ENCODE measurements at places on chromosomes 3 and 15.

DNA sequence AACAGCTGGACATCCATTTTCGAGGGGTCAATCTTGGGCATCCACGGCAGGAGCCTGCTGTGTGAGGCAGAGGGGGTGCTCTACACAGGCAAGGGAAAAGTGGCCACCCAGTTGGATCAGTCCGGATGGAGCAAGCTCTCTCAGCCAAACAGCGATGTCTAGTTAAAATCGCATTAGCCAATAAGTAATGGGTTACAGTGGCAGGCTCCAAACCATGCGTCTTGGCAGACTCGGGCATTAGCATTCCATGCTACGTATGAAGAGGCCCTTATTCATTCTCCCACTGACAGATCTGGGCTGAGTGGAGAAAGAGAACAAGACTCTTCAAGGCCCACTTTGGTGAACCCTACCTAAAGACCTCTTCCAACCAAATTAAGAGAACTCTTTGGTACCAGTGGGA, 49.3 kb downstream of the CCNB2 start:
- no peak for DNase-seq

DNA sequence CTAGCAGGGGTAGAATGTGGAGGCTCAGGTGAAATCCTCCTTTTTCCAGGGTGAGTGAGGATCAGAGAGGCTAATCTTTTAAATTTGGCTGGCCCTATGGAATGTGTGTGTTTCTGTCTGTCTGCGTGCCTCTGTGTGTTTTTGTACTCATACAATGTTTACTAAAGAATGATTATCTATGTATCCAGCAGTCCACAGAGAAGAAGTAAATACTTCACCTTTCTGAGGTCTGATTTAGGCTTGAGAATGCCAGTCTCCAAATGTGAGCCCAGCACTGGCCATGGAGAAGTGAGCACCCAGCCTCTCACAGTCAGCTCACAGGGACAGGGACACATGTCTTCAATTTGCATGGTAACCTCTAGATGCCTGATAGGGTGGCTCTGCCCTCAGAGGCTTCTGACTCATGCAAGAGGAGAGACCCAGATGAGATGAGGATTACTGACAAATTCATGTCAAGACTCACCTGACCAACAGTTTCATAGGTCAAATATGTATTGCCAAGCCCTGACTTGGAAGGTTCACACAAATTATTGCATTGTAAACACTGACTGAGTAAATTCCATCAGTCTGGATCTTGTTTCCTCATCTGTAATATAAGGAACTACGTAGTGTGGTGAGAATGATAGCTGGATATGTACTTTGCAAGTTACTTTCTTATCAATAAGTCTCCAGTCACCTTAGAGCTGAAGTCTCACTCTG, 31.0 kb downstream of the ENTPD3 start:
- no peak for DNase-seq

DNA sequence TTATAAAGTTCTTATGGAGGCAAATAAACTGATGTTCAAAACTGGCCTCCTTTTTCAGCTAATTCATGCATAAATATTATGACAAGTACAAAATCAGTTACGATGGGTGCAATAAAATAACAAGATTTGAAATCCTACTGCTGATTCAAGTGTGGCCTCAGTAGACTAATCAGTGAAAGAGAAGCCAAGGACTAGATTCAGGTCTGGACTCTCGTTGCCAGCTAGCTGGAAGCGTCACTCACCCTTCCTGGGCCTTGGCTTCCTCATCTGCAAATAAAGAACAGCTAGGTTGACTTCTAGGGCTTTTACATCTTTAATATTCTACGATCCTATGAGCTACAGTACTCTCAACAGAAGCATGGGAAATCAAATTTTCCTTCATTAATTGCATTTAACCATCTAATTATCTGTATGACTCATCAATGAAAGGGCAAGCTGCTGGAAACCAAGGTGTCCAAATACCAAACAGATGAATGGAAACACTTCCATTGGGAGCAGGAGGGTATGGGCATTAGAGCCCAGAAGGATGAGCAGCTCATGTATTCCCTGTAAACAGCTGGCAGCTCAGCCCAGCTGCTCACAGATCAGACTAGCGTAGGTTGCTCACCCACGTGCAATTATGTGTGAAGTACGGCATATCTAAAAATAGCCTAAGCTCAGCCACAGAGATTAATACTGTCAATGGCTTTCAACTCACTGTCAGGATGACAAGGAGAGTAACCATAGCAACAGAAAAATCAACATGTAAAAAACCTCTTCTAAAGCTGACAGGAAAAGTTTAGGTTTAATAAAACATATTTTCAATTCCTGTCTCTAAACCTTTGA, 294.8 kb downstream of the PLCL2 start:
- DNase-seq: no peak

DNA sequence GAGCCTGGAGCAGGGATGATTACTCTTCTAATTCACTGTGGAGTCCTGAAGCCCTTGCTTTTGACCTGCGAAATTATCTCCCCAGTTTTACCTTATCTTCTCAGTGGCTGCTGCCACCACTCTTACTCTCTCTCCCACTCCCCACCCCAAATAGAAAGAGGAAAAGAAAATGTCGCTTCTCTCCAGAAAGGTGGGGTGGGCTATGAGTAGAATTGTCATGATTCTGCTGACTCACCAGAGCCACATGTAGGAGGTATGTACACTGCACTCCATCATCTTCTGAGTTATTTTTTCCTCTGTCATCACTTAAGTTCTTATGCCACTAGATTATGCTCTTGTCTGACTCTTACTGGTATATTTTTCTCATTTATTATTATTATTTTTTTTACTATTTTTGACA, 43.9 kb upstream of the TMEM158 start:
- DNase-seq: no peak
